ENCODE measurements at places on chromosomes 12 and 14. TPM values are rescaled to one million over a fixed set of nuclear protein-coding genes. Genes with fewer than 3 reads are reported as not detected.

- DNase-seq: no peak
Measured at GRCh38 chr14:101410126-101410525, 151.2 kb upstream of the DIO3 start.

Gene KITLG
- total RNA-seq: 0.33 TPM

GRCh38 chr12:93972411-93973208, 175.8 kb upstream of the PLXNC1 start:
- no peak for DNase-seq

GRCh38 chr14:67562776-67563150, 29.7 kb downstream of the PLEKHH1 start:
- DNase-seq: no peak

DNA sequence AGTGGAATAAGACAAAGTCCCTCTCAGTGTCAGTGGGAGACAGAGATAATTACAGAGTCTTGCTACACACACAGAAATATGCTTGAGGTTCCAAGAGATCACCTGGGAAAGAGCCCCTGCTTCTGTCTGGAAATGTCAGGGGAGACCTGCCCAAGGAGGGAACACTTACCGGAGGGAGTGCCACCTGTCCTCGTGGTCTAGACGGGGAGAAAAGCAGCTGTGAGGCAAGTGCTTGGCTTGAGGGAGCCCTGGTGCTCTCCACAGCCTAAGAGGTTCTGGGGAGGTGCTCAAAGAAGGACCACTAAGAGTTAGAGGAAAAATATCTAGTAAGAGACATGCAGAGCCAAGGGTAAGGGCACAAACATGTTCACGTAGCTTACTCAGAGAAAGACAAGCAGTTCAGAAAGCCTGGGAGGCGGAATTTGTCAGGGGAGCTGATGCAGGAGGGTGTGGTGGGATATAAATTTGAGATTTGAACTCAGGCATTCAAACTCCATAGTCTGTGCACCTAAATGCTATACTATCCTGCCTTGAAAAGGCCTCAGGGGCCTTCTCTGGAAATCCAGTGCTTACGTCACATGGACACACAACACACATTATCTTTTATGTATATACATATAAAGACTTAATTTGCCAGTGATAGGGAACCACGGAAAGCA, 38.2 kb upstream of the GNPNAT1 start:
- no peak for DNase-seq

GRCh38 chr14:105147671-105148603, 20.6 kb downstream of the JAG2 start:
- DNase-seq: no peak
